ENCODE measurements at places on chromosomes 4 and X. TPM values are rescaled to one million over a fixed set of nuclear protein-coding genes. Genes with fewer than 3 reads are reported as not detected.
A peak's percentile ranks its signal among the peaks of the same experiment; 100 is the strongest.

GRCh38 chrX:120111611-120112010, 4.1 kb downstream of the RHOXF1 start:
- DNase-seq: no peak

DNA sequence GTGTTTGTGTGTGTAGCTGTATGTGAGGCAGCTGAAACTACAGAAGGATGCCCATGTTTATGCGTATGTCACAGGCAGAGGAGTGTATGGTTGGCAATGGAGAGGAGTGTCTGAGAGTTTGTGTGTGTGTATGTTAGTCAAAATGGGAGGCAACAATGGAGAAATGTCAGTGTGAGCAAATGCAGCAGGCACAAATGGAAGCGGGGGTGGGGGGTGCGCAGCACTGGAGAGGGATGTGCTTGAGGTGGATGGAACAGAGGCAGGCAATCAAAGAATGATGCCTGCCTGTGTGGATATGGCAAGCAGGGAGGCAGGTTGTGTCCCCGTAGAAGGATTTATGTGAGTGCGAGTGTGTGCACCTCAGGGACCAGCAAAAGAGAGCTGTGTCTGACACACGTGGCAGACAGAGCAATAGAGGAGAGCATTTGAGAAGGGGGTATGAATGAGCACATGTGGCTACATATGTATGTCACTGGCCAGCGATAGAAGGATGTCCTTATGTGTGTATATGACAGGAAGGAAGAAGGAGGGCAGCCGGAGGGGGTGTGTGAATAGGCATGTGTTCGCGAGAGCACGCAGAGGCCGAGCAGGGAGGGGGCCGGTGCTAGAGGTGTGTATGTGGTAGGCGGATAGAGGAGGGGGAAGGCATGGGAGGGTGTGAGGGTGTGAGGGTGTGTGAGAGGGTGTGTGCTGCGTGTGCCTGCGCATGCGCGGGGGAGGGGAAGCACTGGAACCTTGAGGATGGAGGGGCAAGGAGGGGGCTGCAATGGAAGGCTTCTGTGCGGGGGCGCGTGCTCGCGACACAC, 1.1 kb downstream of the PJA1 start:
- DNase-seq: peak; percentile 65

- no peak for DNase-seq
Observed at GRCh38 chr4:85302756-85303155, 172.2 kb upstream of the ARHGAP24 start.

GRCh38 chrX:134566506-134566905, 91.8 kb downstream of the PLAC1 start:
- DNase-seq: no peak

DNA sequence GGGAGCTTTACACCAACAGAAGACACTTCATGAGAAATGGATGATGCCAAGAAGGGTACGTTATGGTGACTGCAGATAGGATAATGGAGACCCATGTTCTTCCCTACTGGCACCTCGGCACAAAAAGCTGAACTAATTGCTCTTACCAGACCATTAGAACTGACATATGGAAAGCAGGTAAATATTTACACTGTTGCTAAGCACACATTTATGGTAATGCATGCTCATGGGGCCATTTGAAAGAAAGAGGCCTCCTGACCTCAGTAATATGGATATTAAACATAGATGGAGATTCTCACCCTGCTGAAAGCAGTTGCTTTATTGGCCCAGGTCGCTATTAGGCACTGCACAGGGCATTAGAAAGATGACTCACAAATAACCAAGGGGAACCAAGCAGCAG, 1759.6 kb downstream of the C4orf33 start:
- no peak for DNase-seq

DNA sequence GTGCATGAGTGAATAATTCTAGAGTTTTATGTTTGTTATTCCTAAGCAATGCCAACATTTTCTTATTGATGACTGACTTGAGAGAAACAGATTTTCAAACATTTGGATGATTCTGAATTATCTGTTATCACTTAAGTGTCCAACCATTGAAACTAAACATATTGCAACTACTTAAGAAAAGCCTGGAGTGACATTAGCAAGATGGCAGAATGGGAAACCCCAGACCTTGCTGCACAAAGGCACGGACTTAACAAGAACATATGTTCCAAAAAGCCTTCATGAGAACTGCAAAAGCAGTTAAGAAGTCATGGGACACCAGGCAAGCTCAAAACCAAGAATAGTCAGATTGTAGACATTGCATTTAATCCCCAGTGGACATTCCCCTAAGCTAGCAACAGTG, 215.1 kb downstream of the DCHS2 start:
- no peak for DNase-seq

DNA sequence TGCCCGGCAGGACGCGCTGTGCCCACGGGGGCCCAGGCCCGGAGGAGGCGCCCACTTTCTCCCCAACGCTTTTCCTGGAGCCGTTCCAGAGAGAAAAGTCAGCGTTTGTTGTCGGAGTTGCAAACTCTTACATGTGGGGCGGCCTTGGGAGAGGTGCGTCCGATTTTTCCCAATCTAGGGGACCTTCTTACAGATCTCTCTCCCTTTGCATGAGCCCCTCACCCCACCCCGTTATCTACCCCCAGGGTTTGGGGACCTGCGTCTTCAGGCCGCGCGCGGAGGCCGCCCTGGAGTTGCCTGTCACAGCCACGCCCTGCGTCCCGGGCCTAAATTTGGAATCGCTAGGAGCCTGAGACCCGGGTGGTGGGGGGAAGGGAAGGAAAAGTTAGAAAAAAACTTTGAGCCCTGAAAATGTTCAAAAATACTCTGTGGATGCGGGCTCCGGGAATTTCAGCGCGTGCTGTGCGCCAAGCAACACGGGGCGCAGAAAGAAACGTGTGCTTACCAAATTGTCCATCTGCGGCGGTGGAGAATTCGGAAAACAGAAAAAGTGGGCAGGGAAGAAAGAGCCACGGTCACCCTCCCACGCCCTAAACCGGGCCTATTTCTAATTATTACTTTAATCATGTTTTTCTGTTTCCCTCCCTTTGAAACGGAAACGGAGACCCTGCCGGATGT, 587 bp downstream of the CD99 start:
- DNase-seq: no peak

- no peak for DNase-seq
Observed at GRCh38 chrX:63439580-63439979, 88.4 kb upstream of the SPIN4 start.

DNA sequence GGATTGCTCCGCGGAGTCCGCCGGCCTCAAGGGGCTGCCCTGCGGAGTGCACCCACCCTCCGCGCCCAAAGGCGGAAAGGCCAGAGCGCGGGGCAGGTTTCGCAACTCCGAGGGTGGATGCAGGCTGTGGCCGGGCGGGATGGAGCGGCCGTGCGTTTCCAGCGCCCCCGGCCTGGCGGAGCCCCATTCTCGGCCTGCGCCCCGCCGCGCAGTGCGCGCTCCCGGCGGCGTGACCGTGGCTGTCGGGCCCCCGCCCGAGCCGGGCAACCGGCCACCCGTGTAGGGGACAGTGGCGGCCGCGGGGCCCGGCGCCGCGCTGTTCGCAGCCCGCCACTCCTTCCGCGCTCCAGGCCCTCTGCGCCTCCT, 331 bp downstream of the SETD7 start:
- DNase-seq: peak; percentile 75

DNA sequence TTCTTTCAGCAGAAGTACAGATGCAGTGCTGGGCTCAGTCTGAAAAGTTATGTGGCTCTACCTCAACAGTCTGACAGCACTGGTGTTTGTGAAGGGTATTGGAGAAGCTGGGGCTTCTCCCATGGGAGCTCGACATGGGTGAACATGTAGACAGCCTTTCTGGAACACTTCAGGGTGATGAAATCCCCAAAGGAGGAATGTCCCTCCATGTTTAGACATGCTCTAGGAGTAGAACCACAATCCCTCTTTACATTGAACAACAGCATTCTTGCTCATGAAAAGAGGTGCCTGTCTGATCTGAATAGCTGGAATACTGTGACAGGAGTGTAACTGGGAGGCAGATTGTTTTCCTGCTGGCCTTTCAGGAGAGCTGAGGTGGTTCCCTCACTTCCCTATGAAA, 53.8 kb upstream of the NAP1L2 start:
- no peak for DNase-seq

DNA sequence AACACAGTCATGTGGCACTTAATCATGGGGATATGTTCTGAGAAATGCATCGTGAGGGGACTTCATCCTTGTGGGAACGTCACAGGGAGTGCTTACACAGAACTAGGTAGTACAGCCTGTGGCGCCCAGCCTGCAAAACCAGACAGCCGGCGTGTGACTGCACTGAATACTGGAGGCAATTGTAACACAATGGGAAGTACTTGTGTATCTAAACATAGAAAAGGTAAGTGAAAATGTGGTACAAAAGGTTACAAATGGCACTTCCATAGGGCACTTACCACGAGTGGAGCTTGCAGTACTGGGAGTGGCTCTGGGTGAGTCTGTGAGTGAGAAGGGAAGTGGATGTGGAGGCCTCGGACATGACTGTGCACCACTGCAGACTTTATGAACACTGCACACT, 5.2 kb downstream of the TLR3 start:
- no peak for DNase-seq

- DNase-seq: no peak
Observed at GRCh38 chrX:79078114-79078513, 66.4 kb upstream of the GPR174 start.

- no peak for DNase-seq
Observed at GRCh38 chr4:101953949-101954348, 163.4 kb downstream of the BANK1 start.

- no peak for DNase-seq
Observed at GRCh38 chr4:117400039-117400835, 314.9 kb upstream of the TRAM1L1 start.

DNA sequence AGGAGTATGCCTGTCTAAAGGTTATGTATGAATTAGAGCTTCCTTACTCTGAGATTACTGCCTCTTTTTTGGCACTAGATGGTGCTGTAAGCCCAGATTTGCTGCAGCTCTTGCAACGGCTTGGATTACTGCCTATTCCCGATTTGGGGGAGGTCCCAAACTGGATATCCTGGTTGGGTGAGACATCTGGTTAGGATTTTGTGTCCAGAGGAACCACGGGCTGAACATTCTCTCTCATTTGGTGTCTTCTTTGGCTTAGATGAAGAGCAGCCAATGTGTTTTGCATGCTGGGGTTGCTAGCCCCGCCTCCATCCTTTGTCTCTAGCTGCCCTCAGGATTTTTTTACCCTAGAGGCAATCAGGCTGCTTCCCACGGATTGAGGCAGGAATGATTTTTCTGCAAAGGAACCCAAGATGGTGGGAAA, 31.9 kb downstream of the F8A1 start:
- peak; percentile 31 for DNase-seq

GRCh38 chr4:113788888-113789287, 27.4 kb upstream of the CAMK2D start:
- DNase-seq: no peak

Gene NPY2R
- total RNA-seq: not detected

Gene EGFL6
- total RNA-seq: 17.6 TPM

Gene IL15
- total RNA-seq: 3.3 TPM

Gene GATA1
- total RNA-seq: not detected

Gene ANK2
- 0.69 TPM for total RNA-seq

Data from activated naive CD8-positive, alpha-beta T cell treated with anti-CD3 and anti-CD28 coated beads, Interleukin-2, amount 10 ng/mL, durations not matched to agents 7 days and 5 days (primary cell).